Sigmoid colon (tissue), 7 donors: ENCODE measurements at places on chromosomes 1 and 21.

DNA sequence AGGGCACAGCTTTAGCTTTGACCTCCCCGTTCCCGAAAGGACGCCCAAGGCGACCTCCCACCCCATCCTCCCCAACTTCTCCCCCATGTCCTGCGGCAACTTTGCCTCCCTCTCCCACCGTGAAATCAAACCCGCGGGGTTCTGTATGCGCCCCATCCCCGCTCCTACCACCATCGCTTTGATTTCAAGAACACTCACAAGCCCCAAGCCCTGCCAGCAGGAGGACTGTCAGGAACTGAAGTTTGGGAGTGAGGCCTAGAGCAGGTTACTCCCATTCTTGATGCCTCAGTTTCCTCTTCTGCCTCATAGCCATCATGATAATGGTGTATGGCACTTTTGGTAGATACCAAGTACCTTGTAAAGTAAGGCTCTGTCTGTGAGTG is 2.3 kb downstream of the PTPRU start:
- no peak for DNase-seq

DNA sequence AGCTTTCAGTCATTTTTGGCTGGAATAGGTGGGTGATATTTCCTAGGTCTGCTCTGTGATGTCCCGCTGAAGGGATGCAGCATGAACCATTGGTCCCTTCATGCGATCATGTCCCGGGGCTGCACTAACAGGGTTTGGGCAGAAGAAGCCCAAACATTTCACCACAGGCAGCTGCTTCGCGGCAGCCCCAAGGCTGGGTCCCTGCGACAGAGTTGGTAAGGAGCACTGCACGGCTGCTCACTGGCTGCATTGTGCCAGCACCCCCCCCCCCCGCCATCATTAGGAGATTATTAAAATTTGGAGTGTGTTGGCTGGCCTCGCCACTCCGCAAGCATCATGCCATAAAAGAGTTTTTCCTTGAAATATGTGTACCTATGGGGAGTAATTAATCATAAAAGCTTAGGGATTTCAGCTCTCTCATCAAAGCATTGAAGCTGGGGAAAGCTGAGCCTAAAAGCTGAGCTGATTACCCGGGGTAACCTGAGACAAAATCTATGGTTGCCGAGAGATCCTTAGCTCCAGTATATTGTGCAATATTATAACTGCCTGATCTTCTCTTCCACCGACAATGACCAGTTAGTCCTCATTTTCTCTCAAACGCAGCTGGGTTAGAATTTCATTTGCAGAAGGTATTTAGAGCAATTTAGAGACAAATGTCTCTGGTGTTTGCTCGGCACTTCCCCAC is 62.5 kb downstream of the PEX14 start:
- no peak for DNase-seq

DNA sequence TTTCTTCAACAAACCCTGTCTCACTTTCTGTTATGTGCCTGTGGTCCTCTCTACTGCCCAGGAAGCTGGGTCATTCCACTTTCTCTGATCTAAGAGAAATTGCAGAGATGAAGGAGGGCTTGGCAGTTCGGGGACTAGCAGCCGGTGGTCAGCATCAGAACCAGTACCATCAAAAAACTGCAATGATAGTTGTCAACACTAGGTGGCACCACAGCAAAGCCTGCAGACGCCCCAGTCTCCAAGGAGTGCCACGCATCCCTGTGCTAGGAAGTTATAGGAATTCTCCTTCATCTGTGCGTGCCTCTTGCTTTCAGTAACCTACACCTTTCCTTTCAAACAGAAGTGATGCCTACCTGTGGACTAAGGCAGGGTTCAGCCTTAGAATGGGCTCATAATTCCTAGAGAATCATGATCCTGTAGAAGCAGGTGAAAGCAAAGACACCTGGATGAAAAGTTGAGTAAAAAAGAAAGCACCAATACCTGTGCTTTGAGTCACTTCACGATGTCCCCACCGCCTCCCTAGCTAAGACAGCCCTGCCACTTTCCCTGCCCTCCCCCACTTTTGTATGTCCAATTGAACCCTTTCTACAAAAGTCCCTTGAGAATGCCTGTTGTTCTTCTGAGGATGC is 129.2 kb downstream of the ADAMTS1 start:
- DNase-seq, result no peak

GRCh38 chr1:204429746-204430145 is 18.1 kb upstream of the PPP1R15B start:
- DNase-seq, result peak; percentile 53

DNA sequence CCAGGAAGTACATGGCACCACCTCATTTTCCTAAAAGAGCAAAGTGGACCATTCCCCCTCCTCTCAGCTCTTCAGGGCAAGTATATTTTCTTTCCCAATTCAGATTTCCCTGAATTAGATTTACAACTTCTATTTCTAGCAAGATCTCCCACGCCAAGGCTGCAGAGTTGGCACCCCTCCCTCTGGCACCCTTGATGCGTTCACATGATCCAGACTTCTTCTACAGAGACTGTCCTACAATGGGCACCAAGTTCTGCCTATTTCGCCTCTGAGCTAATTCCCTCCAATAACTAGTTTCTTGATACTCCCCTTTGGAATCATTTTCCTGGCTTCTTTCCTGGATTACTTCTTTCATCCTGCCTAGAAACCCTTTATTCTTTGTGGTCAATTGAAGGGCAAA is 122.0 kb downstream of the CDC7 start:
- peak; percentile 96 for DNase-seq

- DNase-seq, result no peak
Observed at GRCh38 chr1:110404401-110404800, 3.1 kb downstream of the LAMTOR5 start.

DNA sequence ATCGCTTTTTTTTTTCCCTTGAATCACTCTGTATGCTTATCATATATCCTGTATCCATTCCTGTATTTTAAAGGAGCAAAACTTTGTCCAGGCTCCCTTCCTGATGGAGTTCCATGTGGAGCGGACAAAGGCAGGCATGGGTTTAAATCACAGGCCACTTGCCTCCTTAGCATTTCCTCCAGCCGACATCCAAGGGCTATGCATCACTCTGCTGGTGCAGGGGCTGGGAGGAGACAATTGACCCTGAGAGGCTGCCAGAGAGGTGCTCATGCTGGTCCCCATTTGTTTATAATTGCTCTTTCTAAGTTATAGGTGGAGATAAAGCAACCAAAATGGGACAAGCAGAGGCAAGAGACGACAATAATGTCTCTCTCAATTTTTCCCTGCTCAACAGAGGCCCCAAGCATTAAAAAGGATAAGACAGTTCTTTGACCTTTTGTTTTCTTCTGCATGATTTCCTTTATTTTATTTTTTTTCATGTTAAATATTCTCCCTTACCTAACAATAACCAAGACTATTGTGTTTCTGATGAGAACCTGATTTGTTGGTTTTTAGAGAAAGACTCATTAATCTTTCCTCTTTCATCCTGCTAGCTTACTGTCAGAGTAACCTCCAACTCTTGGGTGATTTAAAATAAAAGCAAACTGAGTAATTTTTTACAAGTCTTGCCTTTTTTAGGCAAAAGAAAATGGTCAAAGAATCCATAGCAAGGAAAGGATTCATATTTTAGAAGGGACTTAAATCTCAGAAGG is 353.7 kb downstream of the ADGRL2 start:
- DNase-seq, result no peak

DNA sequence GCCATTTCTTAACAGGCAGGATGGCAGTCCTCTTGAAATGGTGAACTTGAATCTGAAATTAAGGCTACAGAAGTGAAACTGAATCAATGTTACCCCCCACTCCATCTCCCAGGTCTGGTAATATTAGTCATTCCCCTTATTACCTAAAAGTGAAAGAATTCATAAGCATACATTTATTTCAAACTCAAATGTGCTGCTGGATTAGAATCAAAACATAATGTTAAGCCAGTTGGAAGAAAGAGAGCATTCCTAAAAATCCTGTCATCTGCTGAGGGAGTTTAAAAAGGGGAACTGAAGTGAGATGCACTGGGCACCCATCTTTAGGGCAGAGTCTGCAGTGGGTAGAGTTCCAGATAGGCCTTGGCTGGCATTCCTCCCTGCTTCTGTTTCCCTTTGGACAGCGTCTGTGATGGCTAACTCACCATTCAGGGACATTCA is 17.4 kb downstream of the KIAA0319L start:
- no peak for DNase-seq

DNA sequence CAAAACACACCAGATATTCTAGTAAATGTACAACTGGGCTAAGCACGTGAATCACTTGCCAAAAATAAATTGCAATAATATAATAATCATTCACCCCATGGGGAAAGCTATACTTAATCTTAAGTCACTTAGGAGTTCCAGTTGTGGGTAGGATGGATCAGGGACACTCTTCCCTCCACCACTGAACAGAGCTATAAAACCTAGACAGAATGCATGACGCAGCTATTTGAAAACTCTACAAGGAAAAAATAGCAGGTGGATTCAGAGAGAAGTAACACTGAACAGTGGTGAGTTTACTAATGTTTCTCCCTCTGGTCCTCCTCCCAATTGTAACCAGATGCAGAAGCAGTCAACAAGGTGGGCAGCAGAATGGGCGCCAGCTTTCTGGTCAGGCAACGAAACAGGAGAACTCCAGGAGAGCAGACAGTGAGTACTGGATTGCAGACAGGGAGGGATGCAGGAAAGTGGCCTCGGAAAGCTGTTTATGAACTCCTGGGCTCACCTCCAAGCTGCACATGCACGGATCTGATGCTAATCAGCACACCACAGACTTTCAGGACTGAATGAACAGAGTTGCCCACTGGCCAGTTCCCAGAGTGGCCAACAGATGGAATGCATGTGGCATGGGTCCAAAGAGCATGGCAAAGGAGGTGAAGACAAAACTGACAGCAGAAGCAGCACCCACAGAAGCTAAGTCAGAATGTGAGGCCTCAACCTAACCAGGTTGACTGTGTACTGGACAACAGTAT is 41.4 kb downstream of the TARBP1 start:
- peak; percentile 70 for DNase-seq

DNA sequence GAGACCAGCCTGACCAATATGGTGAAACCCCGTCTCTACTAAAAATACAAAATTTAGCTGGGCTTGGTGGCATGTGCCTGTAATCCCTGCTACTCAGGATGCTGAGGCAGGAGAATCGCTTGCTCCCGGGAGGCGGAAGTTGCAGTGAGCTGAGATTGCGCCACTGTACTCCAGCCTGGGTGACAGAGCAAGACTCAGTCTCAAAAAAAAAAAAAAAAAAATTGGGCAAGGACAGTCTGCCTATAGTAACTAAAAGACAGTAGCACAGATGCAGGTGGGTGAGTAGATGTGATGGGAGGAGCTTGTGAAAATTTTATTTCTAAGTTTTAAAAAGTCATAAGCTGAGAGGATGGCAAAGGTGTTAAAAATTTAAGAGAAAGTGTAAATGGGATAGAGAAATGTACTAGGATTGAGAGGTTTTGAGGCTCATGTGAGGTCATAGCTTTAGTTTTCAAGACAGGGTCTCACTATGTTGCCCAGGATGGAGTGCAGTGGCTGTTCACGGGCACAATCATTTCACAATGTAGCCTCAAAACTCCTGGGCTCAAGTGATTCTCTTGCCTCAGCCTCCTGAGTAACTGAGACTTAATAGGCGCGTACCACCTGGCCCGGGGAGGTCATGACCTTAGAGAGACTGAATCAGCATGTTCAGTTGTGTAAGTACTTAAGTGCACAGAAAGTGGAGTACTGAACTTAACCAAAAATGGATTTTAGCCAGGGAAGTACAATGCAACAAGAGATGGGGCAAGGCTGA is 33.7 kb downstream of the PTP4A2 start:
- DNase-seq, result peak; percentile 66

- DNase-seq, result no peak
Observed at GRCh38 chr1:30968220-30968971, 59.8 kb upstream of the SDC3 start.

DNA sequence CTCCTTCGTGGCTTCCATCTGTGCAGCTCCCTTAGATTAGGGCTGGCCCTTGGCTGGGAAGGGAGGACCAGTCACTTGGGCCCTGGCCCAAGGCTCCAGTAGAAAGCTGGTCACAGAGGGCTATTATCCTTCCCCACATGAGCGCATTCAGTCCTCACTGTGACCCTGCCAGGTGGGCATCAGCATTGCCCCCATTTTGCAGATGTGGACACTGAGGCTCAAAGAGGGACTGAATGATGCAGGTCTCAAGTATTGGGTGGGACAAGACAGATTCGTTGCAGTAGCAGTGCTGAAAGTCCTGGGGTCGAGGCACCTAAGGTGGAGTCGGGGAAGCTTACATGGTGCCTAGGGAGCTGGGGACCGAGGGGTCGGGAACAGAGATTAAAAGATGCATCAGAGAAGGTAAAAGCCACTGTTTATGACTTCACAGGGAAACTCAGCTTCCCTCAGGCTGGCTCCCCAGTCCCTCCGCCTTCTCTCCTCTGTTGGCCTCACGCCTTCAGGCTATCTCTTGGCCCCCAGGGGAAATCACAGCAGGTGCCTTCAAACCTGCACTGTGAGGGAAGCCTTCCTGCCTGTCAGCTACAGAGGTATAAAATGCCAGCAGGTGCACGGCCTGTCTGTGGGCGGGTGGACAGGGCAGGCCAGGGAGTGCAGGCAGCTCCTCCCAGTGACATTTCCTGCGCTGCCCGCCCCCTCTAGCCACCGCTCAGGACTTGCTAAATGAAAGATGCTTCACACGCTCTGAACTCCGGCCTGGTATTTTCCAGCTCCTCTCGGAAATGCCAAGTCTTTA is 178.4 kb downstream of the GRIK3 start:
- DNase-seq, result no peak

DNA sequence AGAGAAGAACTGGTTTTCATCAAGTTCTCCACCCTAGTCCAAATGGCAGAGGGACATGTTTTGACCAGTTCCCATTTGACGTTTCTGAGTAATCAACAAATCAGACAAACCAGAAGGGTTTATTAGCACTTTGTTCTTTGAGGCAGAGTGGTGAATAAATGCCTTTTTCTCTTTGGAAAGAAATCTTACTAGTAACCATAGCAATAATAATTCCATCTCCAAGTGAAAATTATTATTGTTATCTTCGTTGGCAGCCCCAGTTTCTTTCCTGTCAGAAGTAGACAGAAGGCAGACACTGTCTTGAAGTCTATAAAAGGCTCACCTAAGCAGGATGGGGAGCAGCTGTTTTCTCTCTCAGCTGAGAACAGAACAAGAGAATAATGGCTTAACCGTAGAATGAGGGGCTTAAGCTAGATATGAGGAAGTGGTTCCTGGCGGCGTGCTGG is 391.6 kb downstream of the PBX1 start:
- DNase-seq, result peak; percentile 80

GRCh38 chr1:155128755-155129473 is 1.2 kb downstream of the EFNA1 start:
- DNase-seq, result peak; percentile 69

DNA sequence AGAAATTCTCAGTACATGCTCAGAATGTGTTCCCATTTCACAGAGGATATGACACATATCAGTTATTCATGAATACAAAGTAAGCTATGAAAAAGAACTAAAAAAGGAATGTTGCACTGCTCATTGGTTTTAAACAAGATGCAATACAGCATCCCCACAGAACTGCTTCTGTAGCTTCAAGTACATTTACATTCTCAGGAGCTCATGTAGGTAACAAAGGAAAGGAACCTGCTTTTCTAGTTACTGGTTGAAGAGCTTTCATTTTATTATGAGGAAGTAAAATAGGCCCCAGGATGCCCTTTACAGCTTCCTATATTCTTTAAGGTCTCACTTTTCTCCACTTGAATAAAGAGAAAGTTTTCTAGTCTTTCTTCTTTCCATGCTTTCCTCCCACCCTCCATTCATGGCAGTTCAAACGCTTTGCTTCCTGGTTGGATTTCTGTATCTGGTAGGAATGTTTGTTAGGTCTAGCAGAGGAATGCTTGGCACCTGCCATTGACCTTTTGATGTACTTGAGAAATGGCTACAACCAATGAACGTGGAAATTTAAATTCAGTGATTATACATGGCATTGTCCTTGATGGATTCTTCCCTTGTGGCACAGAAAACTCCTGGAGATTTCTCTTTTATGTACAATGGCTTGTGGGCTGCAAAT is 27.1 kb upstream of the KCNK2 start:
- DNase-seq, result no peak

- DNase-seq, result no peak
Observed at GRCh38 chr1:170114906-170115305, 30.9 kb upstream of the NTMT2 start.
